ENCODE measurements at places on chromosomes 5 and 9.

GRCh38 chr9:104747245-104747564, 278 bp upstream of the NIPSNAP3A start:
- DNase-seq = no peak

DNA sequence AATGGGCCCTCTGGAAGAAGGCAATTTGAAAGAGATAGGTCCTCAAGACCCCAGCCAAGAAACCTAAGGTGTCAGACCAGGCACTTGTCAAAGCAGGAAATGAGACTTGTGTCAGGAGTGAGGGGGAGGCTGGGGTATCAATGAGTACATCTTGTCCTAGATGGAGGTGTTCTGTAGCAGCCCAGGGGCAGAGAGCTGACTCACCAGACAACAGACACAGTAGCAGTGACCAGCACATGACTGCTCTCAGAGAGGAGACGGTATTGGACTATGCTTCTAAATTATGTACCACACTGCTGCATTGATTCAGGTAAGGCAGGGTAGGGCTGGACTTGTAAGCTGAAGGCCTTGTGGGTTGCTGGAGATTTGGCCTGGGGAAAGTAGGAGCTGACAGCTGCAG, 551.2 kb upstream of the KLF4 start:
- no peak for DNase-seq

- no peak for DNase-seq
Observed at GRCh38 chr5:104643320-104643719, 1080.7 kb upstream of the NUDT12 start.

DNA sequence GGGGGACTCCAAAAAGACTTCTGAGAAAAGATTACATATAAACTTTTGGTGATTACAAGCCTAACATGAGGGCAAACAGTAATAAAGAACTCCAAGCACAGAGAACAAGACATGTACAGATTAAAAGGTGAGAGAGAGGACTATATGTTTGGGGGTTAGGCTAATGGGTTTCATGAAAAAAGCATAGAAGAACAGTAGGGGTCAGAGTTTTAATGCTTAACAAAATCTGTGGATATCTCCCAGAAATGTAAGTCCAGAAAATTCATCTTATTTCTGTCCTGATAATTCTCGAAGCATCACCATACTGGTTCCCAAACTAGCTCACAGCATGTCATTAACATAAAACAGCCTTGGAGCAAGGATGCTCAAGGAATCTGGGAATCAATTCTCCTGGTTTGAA, 137.2 kb downstream of the ARRDC3 start:
- DNase-seq = no peak

- DNase-seq = no peak
Observed at GRCh38 chr5:118918232-118918631, 70.1 kb downstream of the DTWD2 start.

- DNase-seq = no peak
Observed at GRCh38 chr9:87386490-87387025, 111.1 kb upstream of the DAPK1 start.

DNA sequence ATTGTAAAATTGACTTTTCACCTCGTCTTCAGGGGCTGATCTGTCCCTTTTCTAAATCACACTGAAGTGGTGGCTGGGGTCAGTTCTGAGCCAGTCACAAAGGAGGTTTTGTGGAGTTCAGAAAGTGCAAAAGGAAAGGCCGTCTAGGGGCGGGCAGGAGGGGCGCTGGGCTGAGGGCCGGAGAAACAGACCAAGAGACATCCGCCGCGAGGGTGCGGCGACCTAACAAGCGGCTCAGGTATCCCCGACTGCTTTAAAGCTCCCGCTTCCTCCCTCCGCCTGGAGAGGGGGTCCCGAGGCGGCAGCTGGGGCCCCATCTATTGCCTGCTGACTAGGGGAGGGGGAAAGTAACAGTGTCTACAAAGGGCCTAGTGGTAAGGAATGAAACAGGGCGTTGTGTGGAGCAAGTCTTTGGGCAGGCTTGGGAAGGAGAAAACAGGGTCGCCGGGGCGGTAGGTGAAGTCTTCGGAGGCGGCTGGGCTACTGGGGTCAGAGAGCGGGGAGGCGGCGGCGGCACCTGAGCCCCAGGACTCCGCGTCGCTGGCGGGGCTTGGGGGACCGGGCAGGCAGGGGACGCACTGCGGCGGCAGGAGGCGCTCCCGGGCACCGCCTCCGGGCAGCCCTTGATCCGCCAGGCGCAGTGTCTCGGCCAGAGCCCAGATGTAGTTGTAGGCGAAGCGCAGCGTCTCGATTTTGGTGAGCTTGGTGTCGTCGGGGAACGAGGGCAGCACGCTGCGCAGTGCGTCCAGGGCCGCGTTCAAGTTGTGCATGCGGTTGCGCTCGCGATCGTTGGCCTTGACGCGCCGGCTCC, 950 bp downstream of the NEUROG1 start:
- DNase-seq = no peak

DNA sequence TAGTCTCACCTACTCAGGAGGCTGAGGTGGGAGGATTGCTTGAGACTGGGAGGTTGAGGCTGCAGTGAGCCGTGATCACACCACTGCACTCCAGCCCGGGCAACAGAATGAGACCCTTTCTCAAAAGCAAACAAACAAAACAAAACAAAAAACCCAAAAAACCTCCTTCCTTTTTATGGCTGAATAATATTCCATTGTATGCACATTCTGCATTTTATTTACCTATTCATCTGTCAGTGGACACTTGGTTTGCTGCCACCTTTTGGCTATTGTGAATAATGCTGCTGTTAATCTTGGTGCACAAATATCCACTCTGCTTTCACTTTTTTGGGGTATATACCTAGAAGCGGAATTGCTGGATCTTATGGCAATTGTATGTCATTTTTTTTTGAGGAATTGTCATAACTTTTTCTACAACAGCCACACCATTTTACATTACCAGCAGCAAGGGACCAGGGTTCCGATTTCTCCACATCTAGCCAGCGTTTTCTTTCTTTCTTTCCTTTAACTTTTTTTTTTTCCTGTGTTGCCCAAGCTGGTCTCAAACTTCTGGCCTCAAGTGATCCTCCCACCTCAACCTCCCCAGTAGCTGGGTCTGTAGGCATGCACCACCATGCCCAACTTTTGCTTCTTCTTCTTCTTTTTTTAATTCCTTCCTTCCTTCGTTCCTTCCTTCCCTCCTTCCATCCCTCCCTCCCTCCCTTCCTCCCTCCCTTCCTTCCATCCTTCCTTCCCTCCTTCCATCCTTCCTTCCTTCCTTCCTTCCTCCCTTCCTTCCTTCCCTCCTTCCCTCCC, 30.6 kb downstream of the NKX2-5 start:
- no peak for DNase-seq

- no peak for DNase-seq
Observed at GRCh38 chr5:138274189-138274853, at the start of gene GFRA3. Gene GFRA3, minus strand, starts transcription at chr5:138274621. Its CDS starts 197 bp downstream, at chr5:138274424.

DNA sequence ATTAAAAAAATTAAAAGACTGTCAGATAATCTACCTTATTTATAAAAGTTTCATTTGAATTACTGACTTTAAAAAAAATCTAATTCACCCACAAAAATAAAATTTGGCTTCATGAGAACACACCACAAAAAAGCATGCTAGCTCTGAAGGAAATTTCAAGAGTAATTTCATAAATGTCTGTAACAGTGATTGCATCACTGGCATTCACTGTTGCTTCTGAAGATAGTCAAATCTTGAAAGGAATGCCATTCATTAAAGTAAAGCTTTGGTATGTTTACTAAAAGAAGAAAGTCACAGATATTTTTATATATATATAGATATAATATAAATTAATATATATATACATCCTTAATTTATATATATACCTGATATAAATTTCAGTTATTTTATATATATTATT, 43.4 kb downstream of the NADK2 start:
- DNase-seq = no peak

- no peak for DNase-seq
Observed at GRCh38 chr5:178113841-178114324, 551 bp downstream of the N4BP3 start.

DNA sequence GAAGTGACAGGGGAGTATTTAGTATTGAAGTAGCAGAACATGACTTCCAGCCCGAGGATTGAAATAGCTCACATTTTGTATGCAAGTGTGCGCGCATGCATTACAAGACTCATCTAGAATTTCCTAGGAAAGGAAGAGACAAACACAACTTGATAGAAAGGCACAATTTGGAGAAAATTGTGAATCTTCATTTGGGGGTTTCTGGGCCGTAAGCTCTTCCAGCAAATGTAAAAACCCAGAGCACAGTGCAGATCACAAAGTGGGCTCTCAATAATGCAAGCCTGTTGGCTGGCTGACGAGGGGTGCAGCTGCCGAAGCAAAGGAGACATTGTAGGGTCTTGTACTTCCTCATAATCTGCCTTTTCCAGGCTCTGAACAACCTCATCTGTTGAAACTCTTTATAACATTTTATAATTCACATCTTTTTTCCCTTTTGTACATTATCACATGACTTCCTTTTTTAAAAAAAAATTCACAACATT, 109.0 kb downstream of the BAAT start:
- DNase-seq = no peak

DNA sequence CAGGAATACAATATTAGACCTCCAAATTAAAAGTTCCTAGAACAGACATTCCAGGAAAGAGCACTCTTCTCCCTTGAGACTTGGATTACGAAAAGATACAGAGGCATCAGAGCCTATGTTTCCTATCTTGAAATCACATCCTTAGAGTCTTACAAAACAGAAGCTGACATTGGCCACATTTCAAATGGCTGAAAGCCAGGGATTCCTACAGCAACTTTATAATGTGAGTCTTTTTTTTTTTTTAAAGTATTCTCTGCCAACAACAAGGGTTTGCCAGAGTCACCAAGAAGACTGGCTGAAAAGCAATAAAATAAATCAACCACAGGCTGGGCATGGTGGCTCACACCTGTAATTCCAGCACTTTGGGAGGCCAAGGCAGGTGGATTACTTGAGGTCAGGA, 63.1 kb downstream of the TRPM6 start:
- DNase-seq = no peak

DNA sequence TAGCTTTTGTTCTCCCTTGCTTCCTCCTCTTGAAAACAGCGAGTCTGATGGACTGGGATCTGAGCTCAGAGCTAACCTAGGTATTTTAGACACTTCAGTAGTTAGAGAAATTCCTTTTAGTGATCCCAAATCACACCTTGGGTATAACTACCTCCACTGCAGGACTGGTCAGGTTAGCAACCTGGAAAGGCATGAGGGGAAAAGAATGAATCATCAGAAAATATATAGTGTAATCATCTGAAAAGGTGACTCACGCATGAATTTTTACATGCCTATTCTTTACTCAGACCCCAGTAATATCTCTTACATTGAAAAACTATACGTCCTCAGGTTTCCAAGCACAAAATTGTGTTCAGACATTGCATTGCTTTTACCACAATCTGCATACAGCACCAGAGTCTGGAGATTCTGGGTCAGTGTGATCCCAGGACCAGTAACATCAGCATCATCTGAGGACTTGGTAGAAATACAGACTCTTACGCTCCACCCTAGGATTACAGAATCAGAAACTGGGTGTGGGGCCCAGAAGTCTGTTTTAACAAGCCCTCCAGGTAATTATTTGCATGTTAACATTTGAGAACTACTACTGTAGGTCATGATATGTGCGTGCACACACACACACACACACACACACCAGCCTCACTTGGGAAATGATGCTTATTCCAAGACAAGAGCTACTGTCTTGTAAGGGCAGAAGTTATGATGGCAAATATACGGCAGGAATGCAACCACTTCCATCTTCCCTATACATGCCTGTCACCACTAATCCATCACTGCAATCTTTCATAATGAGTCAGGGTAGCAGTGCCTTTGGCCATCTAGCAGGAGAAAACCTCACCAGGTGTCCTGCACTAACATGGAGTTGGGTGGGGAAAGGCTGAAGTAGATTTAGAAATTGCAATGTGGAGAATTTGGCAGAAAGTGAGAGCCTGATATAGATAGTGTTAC, 271.6 kb upstream of the MAP3K1 start:
- DNase-seq = no peak

DNA sequence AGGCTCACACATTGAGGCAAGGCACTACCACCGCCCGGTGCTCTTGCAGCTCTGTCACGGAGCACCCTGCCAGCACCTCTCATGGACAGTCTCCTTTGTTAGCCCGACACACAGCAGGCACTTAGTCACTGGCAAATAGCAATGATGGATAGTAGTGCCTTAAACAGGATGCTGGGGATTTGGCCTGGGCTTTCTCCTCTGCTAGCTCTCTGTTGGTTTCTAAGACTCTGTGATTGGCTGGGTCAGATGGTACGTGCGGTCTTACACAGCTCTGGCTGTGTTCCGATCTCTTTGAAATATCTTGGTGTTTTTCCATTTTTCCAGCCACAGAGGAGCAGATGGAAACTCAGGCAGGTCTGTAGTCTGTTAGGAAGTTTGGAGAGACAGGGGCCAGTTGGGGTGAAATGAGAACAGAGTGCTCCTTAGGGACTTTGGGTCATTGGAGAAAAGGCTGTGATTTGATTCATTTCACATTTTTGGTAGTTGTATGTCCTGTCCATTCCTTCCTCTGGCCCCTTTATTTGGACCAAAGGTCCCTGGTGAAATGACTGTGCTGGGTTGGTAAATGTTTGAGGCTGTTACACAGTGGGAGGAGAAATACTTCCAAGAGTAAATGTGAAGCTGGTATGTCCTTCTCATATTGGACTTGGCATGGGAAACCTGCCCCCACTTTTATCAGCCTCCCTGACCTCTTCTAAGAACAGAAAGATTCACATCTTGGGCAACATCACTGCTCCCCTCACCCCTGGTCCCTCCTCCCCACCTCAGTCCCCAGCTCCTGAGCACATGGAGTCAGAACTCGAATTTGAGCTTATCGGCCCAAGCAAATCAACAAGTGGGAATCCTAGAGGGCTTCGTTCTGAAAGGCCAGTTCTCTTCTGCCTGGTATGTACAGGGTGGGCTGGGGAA, 3.4 kb downstream of the SMIM3 start:
- DNase-seq = no peak

GRCh38 chr9:109969011-109969410, 189.0 kb downstream of the PALM2AKAP2 start:
- DNase-seq = no peak

DNA sequence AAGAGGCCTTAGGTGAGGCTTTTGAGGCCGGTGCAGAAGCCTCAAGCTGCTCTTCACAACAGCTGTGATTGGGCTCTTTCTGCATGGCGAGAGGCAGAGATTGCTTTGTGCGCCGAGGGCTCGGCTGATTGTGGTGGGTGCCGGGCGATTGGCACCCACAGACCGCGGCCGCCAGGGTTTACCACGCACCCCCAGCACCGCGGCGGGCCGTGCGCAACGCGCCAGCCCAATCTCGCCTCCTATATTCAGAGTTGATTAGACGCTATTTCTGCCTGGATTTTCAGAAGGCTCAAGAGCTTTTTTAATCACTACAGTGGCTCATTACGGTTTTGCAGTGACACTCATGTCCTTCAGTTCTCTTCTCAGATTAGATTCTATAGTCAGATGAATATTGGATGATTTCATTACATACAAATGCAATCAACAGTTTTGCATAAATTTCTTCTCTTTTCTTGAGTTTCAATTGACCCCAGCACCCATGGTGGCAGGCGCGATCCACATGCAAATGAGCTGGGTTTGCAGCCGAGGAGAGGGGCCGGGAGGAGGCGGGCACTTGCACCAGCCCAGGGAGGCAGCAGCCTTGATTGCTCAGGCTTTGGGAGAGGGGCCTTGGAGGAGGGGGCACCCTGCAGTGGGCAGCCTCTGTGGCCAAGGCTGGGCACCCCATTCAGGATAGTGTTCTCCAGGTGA, 33.8 kb upstream of the PTGS1 start:
- DNase-seq = no peak

- DNase-seq = no peak
Observed at GRCh38 chr5:118701791-118702190, 286.6 kb downstream of the DTWD2 start.

- DNase-seq = no peak
Observed at GRCh38 chr9:112848316-112849151, 42.1 kb downstream of the SLC46A2 start.

GRCh38 chr5:2848619-2849018, 97.1 kb upstream of the IRX2 start:
- DNase-seq = no peak

Measured in NCI-H446 treated with DMSO at 0.1 percent for 48 hours (cell line).